Fibroblast of mammary gland (primary cell): ENCODE measurements at places on chromosomes 13 and 19.

DNA sequence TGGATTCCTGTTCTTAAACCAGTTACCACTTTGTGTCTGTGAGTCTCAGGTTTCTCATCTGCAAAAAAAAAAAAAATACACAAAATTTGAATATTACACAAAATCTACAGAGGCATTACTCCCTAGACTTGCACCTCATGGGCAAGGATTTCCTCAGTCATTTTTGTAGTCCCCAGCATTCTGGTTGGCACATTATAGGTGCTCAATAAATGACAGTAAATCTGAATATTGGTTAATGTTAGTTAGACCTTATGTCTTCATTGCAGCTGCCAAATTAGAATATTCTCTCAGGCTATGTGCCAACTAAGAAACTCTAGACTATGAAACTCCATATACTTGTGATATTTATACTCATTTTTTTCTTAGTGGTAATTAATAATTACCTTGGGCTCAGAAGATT is 2.2 kb downstream of the ZNF507 start:
- DNase-seq: no peak

- DNase-seq: no peak
Observed at GRCh38 chr19:18576383-18576782, 4.7 kb downstream of the UBA52 start.

GRCh38 chr13:46748300-46748699 is 48.7 kb downstream of the ESD start:
- DNase-seq: no peak

DNA sequence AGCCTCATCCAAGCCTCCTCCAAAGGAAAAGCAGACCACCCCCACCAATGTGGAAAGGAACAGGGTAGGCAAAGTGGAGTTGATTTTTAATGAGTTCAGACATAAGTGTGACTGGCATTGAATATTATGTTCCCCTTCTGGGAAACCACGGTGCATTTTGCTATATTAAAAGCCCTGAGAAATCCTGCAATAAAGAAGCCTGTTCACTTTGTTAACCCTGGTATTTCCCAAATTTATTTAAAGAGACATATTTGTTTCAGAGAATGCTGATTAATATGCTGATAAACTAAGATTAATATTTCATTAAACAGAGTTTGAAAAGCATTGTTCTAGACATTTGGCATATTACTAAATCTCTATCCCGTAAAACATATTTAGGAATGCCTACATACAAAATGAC is 151.4 kb downstream of the FGF14 start:
- no peak for DNase-seq

DNA sequence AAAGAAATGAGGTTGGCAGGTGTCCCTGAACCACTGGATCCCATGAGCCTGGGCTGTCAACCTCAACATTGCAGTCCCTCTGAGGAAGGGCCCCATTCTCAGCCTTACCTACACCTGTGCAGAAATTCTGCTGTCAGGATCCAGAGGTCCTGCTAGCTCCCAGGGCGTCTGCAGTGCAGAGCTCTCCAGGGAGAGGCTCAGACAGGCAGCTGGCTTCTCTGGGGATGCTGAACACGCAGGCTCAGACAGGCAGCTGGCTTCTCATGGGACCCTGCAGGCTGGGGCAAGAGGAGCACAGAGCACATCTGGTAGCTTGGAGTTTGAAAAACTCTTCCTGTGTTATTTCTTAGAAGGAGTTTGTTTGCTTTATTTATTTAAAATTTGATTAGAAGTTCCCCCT is 50.9 kb downstream of the TMEM255B start:
- DNase-seq: no peak

DNA sequence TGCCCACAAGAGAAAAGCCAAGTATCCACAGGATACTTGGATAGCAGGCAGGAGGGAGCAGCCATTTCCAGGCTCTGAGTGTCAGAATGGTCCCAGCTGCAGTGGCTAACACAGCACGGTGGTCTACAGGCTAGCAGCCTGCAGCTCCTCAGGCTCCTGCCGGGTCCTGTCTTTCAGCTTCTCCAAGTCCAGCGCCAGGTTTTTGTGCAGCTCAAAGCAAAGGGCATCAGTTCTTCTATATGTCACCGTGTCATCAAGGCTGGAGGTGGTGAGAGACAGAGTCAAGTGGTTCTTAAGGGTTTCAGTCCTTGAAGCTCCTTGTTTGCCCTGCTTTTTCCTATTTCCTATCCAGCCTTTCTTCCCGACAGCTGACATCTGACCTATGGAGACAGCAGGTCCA is 188.6 kb downstream of the NUFIP1 start:
- no peak for DNase-seq

- DNase-seq: no peak
Observed at GRCh38 chr13:75385708-75386083, 96.3 kb downstream of the TBC1D4 start.
